ENCODE measurements at places on chromosomes 3 and 15. TPM values are rescaled to one million over a fixed set of nuclear protein-coding genes. Genes with fewer than 3 reads are reported as not detected.
A peak's percentile ranks its signal among the peaks of the same experiment; 100 is the strongest.

- peaks cover 2% of the 10 kb centered on the region for H3K27me3 ChIP-seq
- peak overlapping the region; percentile 76 for H3K4me3 ChIP-seq
- peak; percentile 90 for DNase-seq
These were observed 14.4 kb upstream of the BSN start for GRCh38 chr3:49539659-49540560.

- no peak overlapping the region for H3K27ac ChIP-seq
- DNase-seq: no peak
- no peaks in the 10 kb centered on the region for H3K27me3 ChIP-seq
These were observed 102.0 kb upstream of the PRICKLE2 start for GRCh38 chr3:64327100-64327804.

DNA sequence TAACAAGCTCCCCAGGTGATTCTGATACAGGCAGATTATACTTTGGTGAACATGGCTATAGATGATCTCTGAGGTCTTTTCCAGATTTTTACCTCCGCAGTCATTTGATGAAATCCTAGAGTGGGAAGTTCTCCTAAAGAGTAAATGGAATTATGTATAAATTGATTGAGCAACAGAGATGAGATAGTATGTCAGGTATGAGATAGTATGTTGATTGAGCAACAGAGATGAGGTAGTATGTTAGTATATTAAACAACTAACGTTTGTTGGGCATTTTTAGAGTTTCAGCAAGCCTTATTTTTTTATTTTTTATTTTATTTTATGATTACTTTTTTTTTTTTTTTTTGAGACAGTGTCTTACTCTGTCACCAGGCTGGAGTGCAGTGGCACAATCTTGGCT is 265.0 kb upstream of the SOX2 start:
- H3K27ac ChIP-seq: no peak overlapping the region
- no peaks in the 10 kb centered on the region for H3K36me3 ChIP-seq
- H3K27me3 ChIP-seq: no peaks in the 10 kb centered on the region
- H3K4me3 ChIP-seq: no peak overlapping the region

GRCh38 chr3:152192050-152192449 is 76.7 kb upstream of the MBNL1 start:
- peak overlapping the region; percentile 67 for H3K4me3 ChIP-seq
- peaks cover 66% of the 10 kb centered on the region for H3K4me1 ChIP-seq
- peak; percentile 34 for DNase-seq
- peak overlapping the region; percentile 77 for H3K27ac ChIP-seq
- peaks cover 2% of the 10 kb centered on the region for H3K27me3 ChIP-seq

Gene ATP8B4
- 18.5 TPM for polyA plus RNA-seq

DNA sequence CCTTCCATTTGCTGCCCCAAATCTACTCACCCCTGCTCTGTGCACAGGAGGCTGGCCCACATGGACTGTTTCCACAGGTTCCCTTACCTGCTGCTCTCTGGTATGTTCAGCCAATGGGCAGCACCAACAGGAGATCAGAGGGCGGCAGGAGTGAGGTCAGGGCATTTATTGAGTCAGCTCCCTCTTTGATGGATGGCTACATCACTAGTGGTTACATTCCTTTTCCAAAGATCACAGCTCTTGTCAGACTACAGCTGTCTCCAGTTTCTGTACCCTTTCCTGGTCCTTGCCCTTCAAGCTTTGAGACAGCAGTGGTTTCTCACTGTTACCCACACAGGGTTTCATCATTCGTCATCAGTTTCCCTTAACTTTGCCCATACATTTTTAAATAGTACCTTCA is 325.1 kb downstream of the SUCLG2 start:
- H3K36me3 ChIP-seq: no peaks in the 10 kb centered on the region
- no peak overlapping the region for H3K4me3 ChIP-seq
- peaks cover 5% of the 10 kb centered on the region for H3K27me3 ChIP-seq
- no peak for DNase-seq
- H3K4me1 ChIP-seq: no peaks in the 10 kb centered on the region
- H3K27ac ChIP-seq: no peak overlapping the region

DNA sequence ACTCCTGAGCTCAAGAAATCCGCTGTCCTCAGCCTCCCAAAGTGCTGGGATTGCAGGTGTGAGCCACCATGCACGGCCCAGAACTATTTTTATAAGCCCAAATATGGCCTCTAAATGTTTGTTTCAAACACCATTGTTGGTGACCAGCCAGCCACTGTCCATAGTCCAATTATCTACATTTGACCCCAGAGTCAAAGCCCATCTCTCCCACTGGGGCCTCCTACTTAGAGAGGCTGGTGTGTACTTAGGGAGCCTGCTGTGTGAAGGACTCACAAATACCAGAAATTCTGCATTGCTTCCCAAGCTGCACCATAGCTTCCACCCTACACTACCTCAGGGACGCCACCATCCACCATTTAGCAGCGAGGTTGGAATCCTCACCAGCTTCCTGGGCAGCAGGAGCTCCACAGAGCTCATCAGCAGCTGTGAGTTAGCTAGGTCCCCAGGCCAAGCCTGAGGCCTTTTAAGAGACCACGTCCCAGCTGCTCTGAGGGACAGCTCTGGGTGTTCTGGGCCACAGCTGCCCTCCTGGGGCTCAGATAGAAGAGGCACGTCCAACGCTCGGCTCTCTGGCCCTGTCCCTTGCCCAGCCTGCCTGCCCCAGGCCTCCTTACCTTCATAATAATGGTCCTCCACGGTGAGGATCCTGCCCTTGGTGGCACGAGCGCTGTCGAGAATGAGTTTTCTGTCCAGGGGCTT is 29.5 kb downstream of the TKT start:
- no peak overlapping the region for H3K27ac ChIP-seq
- DNase-seq: no peak
- H3K36me3 ChIP-seq: peaks cover 15% of the 10 kb centered on the region
- no peaks in the 10 kb centered on the region for H3K4me1 ChIP-seq

GRCh38 chr15:66374179-66374578 is 12.5 kb upstream of the MAP2K1 start:
- no peaks in the 10 kb centered on the region for H3K36me3 ChIP-seq
- DNase-seq: no peak
- peaks cover 15% of the 10 kb centered on the region for H3K4me1 ChIP-seq
- H3K27me3 ChIP-seq: no peaks in the 10 kb centered on the region
- no peak overlapping the region for H3K27ac ChIP-seq

DNA sequence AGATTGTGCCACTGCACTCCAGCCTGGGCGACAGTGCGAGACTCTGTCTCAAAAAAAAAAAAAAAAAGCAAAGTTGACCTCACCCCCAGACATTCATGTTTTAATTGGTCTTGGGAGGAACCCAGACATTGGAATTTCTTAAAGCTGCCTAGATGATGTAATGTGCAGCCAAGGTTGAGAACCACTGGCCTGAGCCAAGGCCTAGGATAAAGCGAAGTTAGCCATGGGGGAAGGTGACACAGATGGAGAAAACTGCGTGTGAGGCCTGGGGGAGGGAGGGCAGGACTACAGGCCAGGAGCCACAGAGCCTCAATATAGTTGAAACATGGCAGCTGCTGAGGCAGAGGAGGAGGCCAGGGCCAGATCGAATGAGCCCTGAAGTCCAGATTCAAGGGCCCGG is 21.0 kb downstream of the GLB1 start:
- H3K27ac ChIP-seq: no peak overlapping the region
- peaks cover 15% of the 10 kb centered on the region for H3K36me3 ChIP-seq
- peaks cover 7% of the 10 kb centered on the region for H3K4me1 ChIP-seq
- no peaks in the 10 kb centered on the region for H3K27me3 ChIP-seq

DNA sequence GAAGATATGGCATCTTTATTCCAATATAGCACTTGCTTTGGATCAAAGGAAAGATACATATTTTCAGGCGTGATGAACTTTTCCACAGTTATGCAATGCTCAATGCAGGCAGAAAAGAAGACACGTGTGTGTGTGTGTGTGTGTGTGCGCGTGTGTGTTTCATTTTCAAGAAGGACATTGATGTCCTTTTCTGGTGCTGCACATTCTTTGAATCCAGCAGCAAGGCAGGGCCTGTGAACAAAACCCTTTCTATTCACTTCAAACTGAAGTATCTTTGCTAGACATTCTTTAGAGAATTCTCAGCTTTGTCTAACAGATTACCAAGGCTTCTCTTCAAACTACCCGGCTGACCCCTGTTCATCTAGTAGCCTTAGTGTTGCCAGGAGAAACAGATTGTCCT is 124.6 kb downstream of the CD47 start:
- H3K4me3 ChIP-seq: no peak overlapping the region
- DNase-seq: no peak
- no peaks in the 10 kb centered on the region for H3K36me3 ChIP-seq
- H3K27ac ChIP-seq: no peak overlapping the region

- H3K4me1 ChIP-seq: no peaks in the 10 kb centered on the region
- no peak overlapping the region for H3K4me3 ChIP-seq
- no peaks in the 10 kb centered on the region for H3K27me3 ChIP-seq
- DNase-seq: no peak
These were observed 233.4 kb downstream of the CACNA2D3 start for GRCh38 chr3:54355800-54356199.

GRCh38 chr3:26449996-26450395 is 172.6 kb upstream of the LRRC3B start:
- H3K4me3 ChIP-seq: no peak overlapping the region
- H3K27me3 ChIP-seq: no peaks in the 10 kb centered on the region
- H3K36me3 ChIP-seq: no peaks in the 10 kb centered on the region
- no peak for DNase-seq
- no peaks in the 10 kb centered on the region for H3K4me1 ChIP-seq
- no peak overlapping the region for H3K27ac ChIP-seq

Gene IGF2BP2
- 0.42 TPM for polyA plus RNA-seq

DNA sequence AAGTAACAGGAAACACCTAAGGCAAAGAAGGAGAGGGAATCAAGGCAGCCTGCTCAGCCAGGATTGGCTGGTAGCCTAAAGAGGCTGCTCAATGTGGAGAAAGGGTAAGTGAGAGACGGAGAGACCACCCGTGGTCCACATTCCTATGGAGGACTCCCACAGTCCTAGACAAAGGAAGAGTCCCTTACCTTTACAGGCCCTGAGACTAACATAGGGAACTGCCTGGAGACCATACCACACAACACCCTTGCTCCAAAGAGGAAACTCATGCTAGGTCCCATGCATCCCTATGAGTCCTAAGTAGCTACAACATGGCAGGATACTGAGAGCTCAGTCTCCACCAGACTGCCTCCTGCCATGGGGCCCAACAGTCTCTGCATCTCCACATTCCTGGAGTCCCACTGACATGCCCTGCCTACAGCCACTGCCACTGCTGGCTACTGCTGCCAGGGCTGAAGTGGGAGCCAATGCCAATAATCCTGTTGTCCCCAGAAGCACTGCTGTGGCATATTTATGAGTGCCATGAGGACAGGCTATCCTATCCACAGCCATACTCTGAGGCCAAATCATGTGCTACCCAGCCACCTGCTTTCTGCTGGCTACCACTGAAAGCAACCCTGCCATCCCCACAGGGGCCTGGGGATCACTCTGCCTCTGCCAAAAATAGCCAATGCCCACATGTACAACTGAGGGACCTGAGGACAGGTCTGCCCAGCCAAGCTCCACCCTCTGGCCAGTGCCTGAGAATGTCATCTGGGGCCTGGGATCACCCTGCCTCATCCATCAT is 45.0 kb downstream of the COPS2 start:
- peaks cover 38% of the 10 kb centered on the region for H3K36me3 ChIP-seq
- H3K27me3 ChIP-seq: no peaks in the 10 kb centered on the region
- no peak overlapping the region for H3K27ac ChIP-seq
- no peaks in the 10 kb centered on the region for H3K4me1 ChIP-seq

Gene CRELD1
- polyA plus RNA-seq: 38.9 TPM

Gene SLC24A1
- polyA plus RNA-seq: 0.83 TPM

Gene DNAJA4
- polyA plus RNA-seq: 3.1 TPM

GRCh38 chr3:43996379-43997301 is 245.0 kb upstream of the TOPAZ1 start:
- peaks cover 38% of the 10 kb centered on the region for H3K4me1 ChIP-seq
- H3K27me3 ChIP-seq: peaks cover 36% of the 10 kb centered on the region
- DNase-seq: no peak
- no peaks in the 10 kb centered on the region for H3K36me3 ChIP-seq
- H3K4me3 ChIP-seq: peak overlapping the region; percentile 47
- no peak overlapping the region for H3K27ac ChIP-seq

Gene GNAT1
- not detected for polyA plus RNA-seq

- peaks cover 2% of the 10 kb centered on the region for H3K27me3 ChIP-seq
- H3K36me3 ChIP-seq: no peaks in the 10 kb centered on the region
- no peak overlapping the region for H3K27ac ChIP-seq
- no peak overlapping the region for H3K4me3 ChIP-seq
These were observed 122.7 kb upstream of the NSMCE3 start for GRCh38 chr15:29392358-29392757.

Gene GATM
- 0.27 TPM for polyA plus RNA-seq

DNA sequence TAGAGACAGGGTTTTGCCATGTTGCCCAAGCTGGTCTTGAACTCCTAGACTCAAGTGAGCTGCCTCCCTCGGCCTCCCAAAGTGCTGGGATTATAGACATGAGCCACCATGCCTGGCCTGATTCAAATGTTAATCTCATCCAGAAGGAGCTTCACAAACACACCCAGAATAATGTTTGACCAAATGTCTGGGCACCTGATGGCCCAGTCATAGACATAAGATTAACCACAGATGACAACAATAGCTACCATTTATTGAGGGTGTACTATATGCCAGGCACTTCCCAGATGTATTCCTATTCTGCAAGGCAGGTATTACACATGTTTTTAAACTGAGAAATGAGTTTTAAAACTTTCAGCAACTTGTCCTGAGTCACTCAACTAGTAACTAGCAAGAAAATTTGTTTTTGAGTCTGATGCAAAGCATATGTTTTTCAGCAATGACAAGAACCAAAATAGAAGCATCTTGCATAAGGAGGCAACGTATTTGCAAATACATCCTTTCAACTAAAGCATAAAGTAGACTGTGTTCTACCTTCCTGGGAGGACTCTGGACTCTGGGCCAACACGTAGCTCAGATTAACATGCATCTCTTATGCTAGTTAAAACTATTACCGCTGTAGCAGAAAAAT is 8.1 kb upstream of the SPG21 start:
- H3K4me3 ChIP-seq: no peak overlapping the region
- no peaks in the 10 kb centered on the region for H3K27me3 ChIP-seq
- H3K4me1 ChIP-seq: no peaks in the 10 kb centered on the region
- H3K27ac ChIP-seq: no peak overlapping the region

GRCh38 chr15:48695827-48696573 is 50.5 kb upstream of the FBN1 start:
- no peaks in the 10 kb centered on the region for H3K4me1 ChIP-seq
- no peak for DNase-seq
- no peak overlapping the region for H3K27ac ChIP-seq
- no peaks in the 10 kb centered on the region for H3K36me3 ChIP-seq
- H3K4me3 ChIP-seq: no peak overlapping the region

DNA sequence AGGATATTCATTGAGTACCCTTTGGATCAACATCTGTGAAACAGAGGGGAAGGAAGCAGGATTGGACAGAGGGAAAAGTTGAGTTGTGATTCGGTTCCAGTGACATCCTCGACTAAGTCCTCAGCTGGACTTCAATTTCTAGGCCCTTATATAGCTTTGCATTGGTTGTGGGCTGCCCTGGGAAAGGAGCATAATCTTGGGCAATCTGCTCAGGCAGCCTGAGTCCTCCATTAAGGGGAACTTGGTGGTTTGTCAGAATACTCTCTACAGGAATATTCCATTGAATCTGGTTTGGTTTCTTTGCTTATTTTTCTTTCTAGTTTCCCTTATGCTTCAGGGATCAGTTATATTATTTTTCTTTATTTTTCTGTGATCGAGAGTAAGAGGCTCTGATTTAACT is 94.1 kb downstream of the TCF12 start:
- no peaks in the 10 kb centered on the region for H3K36me3 ChIP-seq
- no peaks in the 10 kb centered on the region for H3K27me3 ChIP-seq
- no peak for DNase-seq
- H3K4me1 ChIP-seq: peaks cover 20% of the 10 kb centered on the region
- H3K4me3 ChIP-seq: no peak overlapping the region
- H3K27ac ChIP-seq: no peak overlapping the region

Gene CHRNA7
- 0.06 TPM for polyA plus RNA-seq

GRCh38 chr15:95464509-95464908 is 866.0 kb upstream of the NR2F2 start:
- H3K4me3 ChIP-seq: no peak overlapping the region
- no peak overlapping the region for H3K27ac ChIP-seq
- H3K27me3 ChIP-seq: peaks cover 4% of the 10 kb centered on the region
- no peaks in the 10 kb centered on the region for H3K4me1 ChIP-seq
- no peak for DNase-seq
- no peaks in the 10 kb centered on the region for H3K36me3 ChIP-seq

Gene UBA7
- polyA plus RNA-seq: 28.5 TPM
